A549 treated with CpdA at 1 μM for 4 hours (cell line): ENCODE measurements at places on chromosomes 1 and 21. TPM values are rescaled to one million over a fixed set of nuclear protein-coding genes. Genes with fewer than 3 reads are reported as not detected.

The GJA4 gene
- total RNA-seq = not detected in 5 replicates

The PTCH2 gene
- total RNA-seq = 0.17 to 0.31 TPM (median 0.21 TPM) in 5 replicates

The IQGAP3 gene
- 13.6 to 17.9 TPM (median 15.8 TPM) in 5 replicates for total RNA-seq

The MYOC gene
- not detected in 5 replicates for total RNA-seq

The FTCD gene
- total RNA-seq = 0.05 TPM in 1 of 5 replicates, not detected in the others

The CNTN2 gene
- 0.03 to 0.28 TPM (median 0.05 TPM) in 3 of 5 replicates, not detected in the others for total RNA-seq

The CLCA1 gene
- total RNA-seq = not detected in 5 replicates

The TAS1R1 gene
- total RNA-seq = 0.07 TPM in 1 of 5 replicates, not detected in the others

The KANK4 gene
- total RNA-seq = 0.20 to 0.64 TPM (median 0.38 TPM) in 5 replicates

The LIN9 gene
- total RNA-seq = 7.1 to 9.0 TPM (median 7.4 TPM) in 5 replicates
